ENCODE measurements at places on chromosomes 16 and 17. TPM values are rescaled to one million over a fixed set of nuclear protein-coding genes. Genes with fewer than 3 reads are reported as not detected.

PRSS33 gene
- total RNA-seq = not detected

- no peak for DNase-seq
Measured at GRCh38 chr17:36849871-36850348, 87.4 kb upstream of the LHX1 start.

GRCh38 chr17:3635474-3636153 lies 436 bp downstream of the SHPK start:
- DNase-seq = no peak

DNA sequence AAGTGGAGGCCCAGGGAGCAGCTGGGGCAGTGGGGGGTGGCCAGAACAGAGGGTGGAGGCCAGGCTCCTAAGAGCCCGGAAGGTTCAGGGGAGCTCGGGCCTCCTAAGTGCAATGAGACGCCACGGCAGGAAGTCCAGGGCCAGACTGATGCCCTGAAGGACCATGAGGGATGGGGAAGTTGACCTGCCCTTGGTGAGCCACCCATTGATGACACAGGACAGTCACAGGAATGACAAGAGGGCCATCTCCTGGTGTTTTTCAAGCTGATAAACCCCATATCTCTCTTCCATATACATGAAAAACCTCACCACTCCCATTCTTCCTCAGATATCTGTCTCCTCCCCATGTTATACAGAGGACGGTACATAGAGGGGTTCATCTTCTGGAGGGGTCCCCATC lies 5.8 kb upstream of the MRPL58 start:
- no peak for DNase-seq

All from right cardiac atrium (tissue), 5 donors.